A549 treated with ZK216348 at 1 μM for 4 hours (cell line): ENCODE measurements at places on chromosomes 2 and 18. TPM values are rescaled to one million over a fixed set of nuclear protein-coding genes. Genes with fewer than 3 reads are reported as not detected.

The LCT gene
- total RNA-seq: 0.04 to 0.06 TPM in 2 of 5 replicates, not detected in the others

The CCT4 gene
- 281 to 323 TPM (median 318 TPM) in 5 replicates for total RNA-seq

The DCDC2C gene
- 0.77 TPM in 1 of 5 replicates, not detected in the others for total RNA-seq

The DES gene
- total RNA-seq: 0.18 to 0.51 TPM (median 0.40 TPM) in 3 of 5 replicates, not detected in the others

The SCN9A gene
- total RNA-seq: 2.5 to 5.3 TPM (median 4.8 TPM) in 5 replicates

The IL1R1 gene
- total RNA-seq: 27.0 to 46.0 TPM (median 40.9 TPM) in 5 replicates

The SPP2 gene
- not detected in 5 replicates for total RNA-seq

The PLA2R1 gene
- total RNA-seq: 1.9 to 2.7 TPM (median 2.4 TPM) in 5 replicates

The TRABD2A gene
- total RNA-seq: 7.9 to 12.9 TPM (median 12.4 TPM) in 5 replicates

The PARD6G gene
- total RNA-seq: 2.3 to 3.4 TPM (median 2.4 TPM) in 5 replicates

The DBI gene
- 375 to 570 TPM (median 386 TPM) in 5 replicates for total RNA-seq
